ENCODE measurements at places on chromosomes 11 and 22. TPM values are rescaled to one million over a fixed set of nuclear protein-coding genes. Genes with fewer than 3 reads are reported as not detected.

Gene JAML
- total RNA-seq = 27.8 TPM

Gene ARVCF
- total RNA-seq = 37.8 TPM

Gene RBMXL2
- total RNA-seq = not detected

Gene NCAPH2
- total RNA-seq = 94.5 TPM

Gene TSPO
- total RNA-seq = 52.1 TPM

Gene HBD
- total RNA-seq = not detected

Gene UPK3A
- total RNA-seq = not detected

GRCh38 chr11:96043291-96043690 lies 119.4 kb upstream of the MTMR2 start:
- H3K4me1 ChIP-seq = no peaks in the 10 kb centered on the region
- no peaks in the 10 kb centered on the region for H3K27me3 ChIP-seq
- DNase-seq = no peak
- H3K36me3 ChIP-seq = no peaks in the 10 kb centered on the region

- H3K27me3 ChIP-seq = no peaks in the 10 kb centered on the region
- DNase-seq = peak; percentile 12
- no peaks in the 10 kb centered on the region for H3K4me1 ChIP-seq
- H3K27ac ChIP-seq = no peak overlapping the region
- no peaks in the 10 kb centered on the region for H3K36me3 ChIP-seq
- no peak overlapping the region for H3K4me3 ChIP-seq
These were observed 87.7 kb downstream of the CDKN1C start for GRCh38 chr11:2797741-2798361.

DNA sequence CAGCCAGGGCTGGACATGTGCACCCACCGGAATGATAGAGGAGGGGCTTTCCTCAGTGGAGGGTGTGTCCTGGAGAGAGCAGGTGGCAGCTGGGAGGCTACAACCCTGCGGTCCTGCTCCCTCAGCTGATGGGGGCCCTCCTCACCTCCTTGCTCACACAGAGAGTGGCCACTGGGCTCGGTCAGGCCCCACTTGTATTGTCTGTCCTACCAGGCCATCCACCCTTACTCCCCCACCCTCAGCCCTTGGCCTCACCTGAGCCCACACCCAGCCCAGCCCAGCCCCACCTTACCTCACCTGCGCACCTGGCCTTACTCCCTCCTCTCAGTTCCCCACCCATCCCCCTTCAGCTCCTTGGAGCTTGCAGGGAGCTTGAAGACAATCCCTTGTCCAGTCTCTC lies 3.1 kb downstream of the TRPM5 start:
- no peaks in the 10 kb centered on the region for H3K36me3 ChIP-seq
- DNase-seq = no peak

GRCh38 chr11:130718120-130718519 lies 198.2 kb downstream of the SNX19 start:
- H3K4me3 ChIP-seq = no peak overlapping the region
- no peaks in the 10 kb centered on the region for H3K4me1 ChIP-seq
- H3K27ac ChIP-seq = no peak overlapping the region
- no peaks in the 10 kb centered on the region for H3K27me3 ChIP-seq
- H3K36me3 ChIP-seq = no peaks in the 10 kb centered on the region

DNA sequence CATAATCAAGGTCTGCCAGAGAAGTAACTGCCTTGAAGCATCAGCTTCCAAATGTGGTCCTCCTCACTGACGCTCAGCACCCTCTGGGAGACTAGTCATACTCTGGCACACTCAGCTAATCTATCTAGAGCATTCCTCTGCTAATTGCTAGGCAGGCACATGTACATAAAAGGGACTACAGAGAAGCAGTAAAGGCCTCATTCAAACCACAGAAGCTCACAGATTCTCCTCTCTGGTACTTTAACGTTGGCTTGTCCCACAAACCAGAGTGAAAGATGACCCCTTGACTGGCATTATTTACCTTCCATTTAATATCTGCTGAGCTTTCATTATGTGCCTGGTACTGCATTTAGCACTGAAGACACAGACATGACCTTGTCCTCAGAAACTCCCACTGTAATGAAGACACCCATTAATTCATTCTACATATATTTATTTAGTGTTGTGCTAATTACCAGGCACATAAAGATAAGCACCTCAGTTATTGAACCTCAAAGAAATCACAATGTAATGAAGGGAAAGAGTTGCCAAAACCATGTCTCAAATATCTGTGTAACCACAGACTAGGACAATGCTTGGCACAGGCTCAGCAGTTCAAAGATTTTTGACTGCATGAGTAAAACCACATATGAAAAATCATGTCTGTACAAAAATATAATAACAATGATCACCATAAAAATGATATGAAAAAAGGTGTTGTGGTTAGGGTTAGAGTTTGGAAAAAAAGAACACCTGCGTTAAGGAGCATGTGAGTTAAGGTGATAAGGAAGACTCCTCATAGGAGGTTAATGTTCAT lies 550.4 kb downstream of the DLG2 start:
- no peak for DNase-seq
- no peaks in the 10 kb centered on the region for H3K36me3 ChIP-seq
- H3K27me3 ChIP-seq = no peaks in the 10 kb centered on the region
- no peak overlapping the region for H3K27ac ChIP-seq
- H3K4me3 ChIP-seq = no peak overlapping the region
- no peaks in the 10 kb centered on the region for H3K4me1 ChIP-seq

- H3K27ac ChIP-seq = no peak overlapping the region
- H3K36me3 ChIP-seq = no peaks in the 10 kb centered on the region
- H3K4me1 ChIP-seq = peaks cover 8% of the 10 kb centered on the region
- no peaks in the 10 kb centered on the region for H3K27me3 ChIP-seq
- H3K4me3 ChIP-seq = no peak overlapping the region
- DNase-seq = no peak
These were observed 15.4 kb upstream of the POU2AF2 start for GRCh38 chr11:111230122-111230465.

DNA sequence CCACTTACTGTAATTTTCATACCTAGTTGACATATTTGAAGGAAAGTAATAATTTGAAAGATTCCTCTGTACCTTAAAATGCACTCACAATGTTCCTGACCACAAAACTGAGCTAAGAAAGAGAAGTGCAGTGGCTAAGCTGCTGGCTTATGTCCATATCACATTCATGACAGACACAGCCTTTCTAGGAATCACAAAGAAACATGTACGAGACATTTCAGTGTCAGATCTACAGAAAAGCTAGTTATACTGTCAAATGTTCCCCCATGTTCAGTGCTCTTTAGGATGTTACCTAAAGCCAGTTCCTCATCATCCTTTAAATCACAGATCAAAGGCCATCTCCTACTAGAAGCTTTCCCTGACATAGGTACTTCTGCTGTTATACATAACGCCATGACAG lies 142.2 kb upstream of the C11orf58 start:
- no peak for DNase-seq
- H3K4me3 ChIP-seq = no peak overlapping the region
- no peak overlapping the region for H3K27ac ChIP-seq
- H3K27me3 ChIP-seq = peaks cover 10% of the 10 kb centered on the region
- no peaks in the 10 kb centered on the region for H3K36me3 ChIP-seq

- H3K4me1 ChIP-seq = no peaks in the 10 kb centered on the region
- no peak for DNase-seq
- no peaks in the 10 kb centered on the region for H3K36me3 ChIP-seq
These were observed 25.8 kb downstream of the DDIAS start for GRCh38 chr11:82927264-82927880.

GRCh38 chr22:31871480-31871879 lies 72.9 kb upstream of the YWHAH start:
- H3K36me3 ChIP-seq = peaks cover 18% of the 10 kb centered on the region
- H3K27ac ChIP-seq = no peak overlapping the region
- no peak for DNase-seq
- H3K27me3 ChIP-seq = no peaks in the 10 kb centered on the region
- peaks cover 43% of the 10 kb centered on the region for H3K4me1 ChIP-seq
- no peak overlapping the region for H3K4me3 ChIP-seq

GRCh38 chr22:23079814-23080521 lies 9.6 kb downstream of the GNAZ start:
- no peaks in the 10 kb centered on the region for H3K36me3 ChIP-seq
- H3K4me3 ChIP-seq = no peak overlapping the region
- H3K27me3 ChIP-seq = no peaks in the 10 kb centered on the region
- no peak for DNase-seq
- peaks cover 13% of the 10 kb centered on the region for H3K4me1 ChIP-seq

- H3K36me3 ChIP-seq = peaks cover 40% of the 10 kb centered on the region
- H3K27ac ChIP-seq = peak overlapping the region; percentile 92
- H3K4me1 ChIP-seq = peaks cover 47% of the 10 kb centered on the region
- H3K4me3 ChIP-seq = peak overlapping the region; percentile 11
- DNase-seq = peak; percentile 60
These were observed 8.0 kb downstream of the NEAT1 start for GRCh38 chr11:65430406-65431217.

GRCh38 chr11:119714189-119714588 lies 14.8 kb downstream of the NECTIN1 start:
- H3K27me3 ChIP-seq = no peaks in the 10 kb centered on the region
- peaks cover 12% of the 10 kb centered on the region for H3K4me1 ChIP-seq
- H3K4me3 ChIP-seq = no peak overlapping the region
- DNase-seq = no peak

DNA sequence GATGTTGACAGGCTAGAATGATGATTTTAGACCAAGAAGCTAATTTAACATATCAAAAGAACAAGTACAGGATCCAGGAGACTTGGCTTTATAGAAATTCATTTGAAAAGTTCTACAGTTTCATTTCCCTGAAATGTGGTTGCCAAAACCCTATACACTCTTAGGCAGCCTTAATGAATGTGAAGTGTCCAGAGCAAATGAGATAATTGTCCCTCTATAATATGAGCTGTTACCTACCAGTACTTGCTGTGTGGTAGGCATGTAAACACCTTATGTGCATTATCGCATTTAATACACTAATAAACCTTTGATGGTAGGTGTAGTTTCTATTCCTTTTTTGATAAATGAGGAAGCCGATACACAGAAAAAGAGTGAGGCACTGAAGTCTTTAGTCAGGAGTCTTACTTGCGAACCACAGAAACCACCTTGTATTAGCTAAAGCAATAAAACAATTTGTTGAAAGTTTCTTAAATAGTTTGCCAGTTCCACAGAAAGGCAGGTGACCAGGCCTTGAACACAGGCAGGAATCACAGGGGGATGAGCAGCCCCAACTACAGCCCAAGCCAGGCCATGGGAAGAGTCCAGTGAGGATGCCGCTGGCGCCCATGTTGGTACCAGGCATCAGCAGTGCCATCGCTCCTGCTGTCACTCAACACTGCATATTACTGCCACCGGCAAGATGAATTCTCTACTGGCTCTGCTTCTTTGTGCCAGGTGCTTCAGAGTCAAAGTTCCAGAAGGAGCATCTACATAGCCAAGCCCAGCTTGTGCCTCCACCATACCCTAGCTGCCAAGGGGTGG lies 81.7 kb downstream of the SWAP70 start:
- H3K4me1 ChIP-seq = peaks cover 10% of the 10 kb centered on the region
- peaks cover 14% of the 10 kb centered on the region for H3K36me3 ChIP-seq
- no peak for DNase-seq
- H3K4me3 ChIP-seq = no peak overlapping the region
- peak overlapping the region; percentile 59 for H3K27ac ChIP-seq

GRCh38 chr11:88174709-88175568 lies at the start of gene RAB38:
RAB38 (minus strand) TSS chr11:88175443; CDS start chr11:88175384, 59 bp downstream.
- no peaks in the 10 kb centered on the region for H3K36me3 ChIP-seq
- DNase-seq = peak; percentile 38
- no peaks in the 10 kb centered on the region for H3K27me3 ChIP-seq
- peak within 1 kb of the TSS; percentile 48 for H3K4me3 ChIP-seq
- peaks cover 23% of the 10 kb centered on the region for H3K4me1 ChIP-seq
- peak within 1 kb of the TSS; percentile 56 for H3K27ac ChIP-seq

DNA sequence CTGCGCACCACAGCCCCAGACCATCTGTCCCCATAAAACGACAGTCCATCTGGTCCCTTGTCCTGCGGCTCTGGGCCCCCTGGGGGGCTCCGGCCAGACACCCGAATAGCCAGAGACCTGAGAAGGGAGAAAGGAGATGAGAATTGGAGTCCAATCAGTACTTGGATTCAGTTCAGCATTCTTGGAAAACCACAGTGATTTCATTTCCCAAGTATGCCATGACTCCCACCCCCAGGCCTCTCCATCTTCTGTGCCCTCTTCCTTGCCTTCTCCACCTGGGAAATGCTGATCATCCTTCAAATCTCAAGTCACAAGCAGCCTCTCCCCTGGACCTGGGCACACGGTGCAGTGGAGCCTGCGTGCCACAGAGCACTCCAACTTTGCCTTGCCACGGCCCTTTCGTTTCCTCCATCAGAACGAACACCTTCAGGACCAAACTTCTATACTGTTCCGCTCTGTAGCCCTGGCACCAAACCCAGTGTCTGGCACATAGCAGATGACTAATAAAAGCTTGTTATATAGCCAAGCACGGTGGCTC lies 10.9 kb upstream of the MFNG start:
- H3K4me1 ChIP-seq = peaks cover 25% of the 10 kb centered on the region
- H3K27me3 ChIP-seq = no peaks in the 10 kb centered on the region
- H3K27ac ChIP-seq = no peak overlapping the region
- H3K4me3 ChIP-seq = no peak overlapping the region
- no peak for DNase-seq

DNA sequence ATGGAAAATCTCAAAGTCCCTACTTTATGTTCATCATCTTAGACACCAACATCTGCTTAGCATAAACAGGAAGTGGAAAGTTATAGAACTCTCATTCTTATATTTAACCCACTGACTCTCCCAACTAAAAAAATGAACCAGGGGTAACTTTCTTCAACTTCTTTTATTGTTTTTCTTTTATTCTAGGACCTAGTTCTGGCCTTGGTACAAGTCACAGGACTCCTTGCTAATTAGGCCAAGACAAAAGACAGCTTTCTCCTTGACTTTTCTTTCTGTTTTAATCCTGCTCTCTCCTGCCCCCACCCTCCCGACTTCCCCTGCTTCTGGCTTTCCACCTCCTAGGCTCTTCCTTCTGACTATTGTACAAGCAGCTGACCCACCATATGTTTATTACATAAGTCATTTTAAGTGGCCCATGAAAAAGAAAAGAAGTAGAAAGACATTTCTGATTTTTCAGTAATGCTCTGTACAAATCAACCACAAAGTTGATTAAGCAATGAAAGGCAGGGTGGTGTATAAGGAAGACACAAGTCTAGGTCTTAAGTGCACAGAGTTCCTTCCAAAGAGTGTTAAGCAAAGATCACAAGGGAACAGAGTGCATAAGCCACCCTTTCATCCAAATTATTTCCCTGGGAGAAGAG lies 18.3 kb downstream of the JAML start:
- no peak for DNase-seq
- H3K27me3 ChIP-seq = no peaks in the 10 kb centered on the region
- no peak overlapping the region for H3K27ac ChIP-seq
- H3K36me3 ChIP-seq = peaks cover 4% of the 10 kb centered on the region
- peaks cover 33% of the 10 kb centered on the region for H3K4me1 ChIP-seq

All from natural killer cell (primary cell).